Activated CD4-positive, alpha-beta T cell treated with anti-CD3 and anti-CD28 coated beads, Interleukin-2, amount 50 U/mL, for 4 hours (primary cell): ENCODE measurements at places on chromosomes 2 and 18.

DNA sequence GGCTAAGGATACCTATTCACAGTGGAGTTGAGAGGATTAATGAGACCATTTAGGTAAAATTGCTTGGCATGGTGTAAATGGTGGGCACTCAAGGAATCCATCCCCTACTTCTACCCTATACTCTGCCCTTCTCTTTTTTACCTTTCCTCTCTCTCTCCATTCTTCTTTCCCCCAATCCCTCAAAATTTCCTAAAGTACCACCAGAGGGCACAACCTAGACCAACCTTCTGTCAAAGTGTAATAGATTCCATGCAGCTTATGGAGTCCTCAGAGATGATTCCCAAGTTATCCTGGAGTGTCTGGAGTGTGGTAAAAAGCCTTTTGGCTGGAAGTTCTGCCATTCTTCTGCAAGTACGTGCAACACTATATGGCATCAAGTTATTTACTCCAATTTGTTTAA lies 33.0 kb upstream of the CCDC195 start:
- no peak for DNase-seq

DNA sequence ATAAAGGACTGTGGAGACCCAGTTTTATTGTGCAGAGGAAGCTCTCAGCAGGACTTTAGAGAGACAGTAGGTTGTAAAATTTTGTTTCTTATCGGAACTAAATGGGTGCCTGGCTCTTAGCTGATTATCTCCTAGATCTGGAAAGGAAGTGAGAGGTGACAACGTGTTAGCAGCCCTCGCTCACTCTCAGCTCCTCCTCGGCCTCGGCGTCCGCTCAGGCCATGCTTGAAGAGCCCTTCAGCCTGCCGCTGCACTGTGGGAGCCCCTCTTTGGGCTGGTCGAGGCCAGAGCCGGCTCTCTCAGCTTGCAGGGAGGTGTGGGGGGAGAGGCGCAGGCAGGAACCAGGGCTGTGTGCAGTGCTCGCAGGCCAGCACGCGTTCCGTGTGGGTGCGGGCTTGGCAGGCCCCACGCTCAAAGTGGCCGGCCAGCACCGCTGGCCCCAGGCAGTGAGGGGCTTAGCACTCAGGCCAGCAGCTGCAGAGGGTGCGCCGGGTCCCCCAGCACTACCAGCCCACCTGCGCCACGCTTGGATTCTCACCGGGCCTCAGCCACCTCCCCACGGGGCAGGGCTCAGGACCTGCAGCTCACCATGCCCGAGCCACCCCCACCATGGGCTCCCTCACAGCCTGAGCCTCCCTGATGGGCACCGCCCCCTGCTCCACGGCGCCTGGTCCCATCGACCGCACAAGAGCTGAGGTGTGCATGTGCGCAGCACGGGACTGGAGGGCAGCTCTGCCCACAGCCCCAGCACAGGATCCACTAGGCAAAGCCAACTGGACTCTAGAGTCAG lies 4.6 kb upstream of the MFF start:
- DNase-seq, result no peak

DNA sequence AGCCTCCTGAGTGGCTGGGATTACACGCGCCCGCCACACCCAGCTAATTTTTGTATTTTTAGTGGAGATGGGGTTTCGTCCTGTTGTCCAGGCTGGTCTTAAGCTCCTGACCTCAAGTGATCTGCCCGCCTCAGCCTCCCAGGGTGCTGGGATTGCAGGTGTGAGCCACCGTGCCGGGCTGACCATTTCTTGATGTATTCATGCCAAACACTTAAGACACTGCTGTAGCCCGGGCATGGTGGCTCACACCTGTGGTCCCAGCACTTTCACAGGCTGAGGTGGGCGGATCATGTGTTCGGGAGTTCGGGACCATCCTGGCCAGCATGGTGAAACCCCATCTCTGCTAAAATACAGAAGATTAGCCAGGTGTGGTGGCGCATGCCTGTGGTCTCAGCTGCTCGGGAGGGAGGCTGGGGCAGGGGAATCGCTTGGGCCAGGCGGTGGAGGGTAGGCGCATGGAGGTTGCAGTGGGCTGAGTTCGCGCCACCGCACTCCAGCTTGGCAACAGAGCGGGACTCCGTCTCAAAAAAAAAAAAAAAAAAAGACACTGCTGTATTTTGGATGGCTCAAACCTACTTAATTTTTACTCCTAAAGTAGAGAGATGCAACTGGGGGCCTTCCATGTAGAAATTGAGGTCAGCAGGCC lies 140.8 kb downstream of the NUP35 start:
- no peak for DNase-seq

- no peak for DNase-seq
Observed at GRCh38 chr18:9907867-9908266, 5.9 kb upstream of the VAPA start.

GRCh38 chr18:63980896-63981460 lies 11.1 kb downstream of the SERPINB8 start:
- DNase-seq, result no peak

DNA sequence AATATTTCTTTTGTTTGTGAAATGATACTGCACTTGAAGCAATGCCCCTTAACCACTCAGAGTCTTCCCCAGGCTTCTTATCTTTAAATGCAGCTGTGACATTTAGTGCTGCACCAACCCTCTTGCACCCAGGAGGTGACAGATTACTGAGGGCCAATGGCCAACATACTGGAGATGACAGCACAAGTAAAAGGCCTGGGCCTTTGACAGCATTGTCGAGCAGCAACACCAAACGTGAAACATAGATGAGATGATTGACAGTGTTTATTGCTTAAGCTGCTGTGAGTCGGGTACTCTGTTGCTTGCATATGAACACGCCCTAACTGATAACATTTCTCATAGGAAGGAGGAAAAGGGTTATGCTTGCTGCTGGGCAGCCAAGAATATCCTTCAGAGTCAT lies 80.3 kb downstream of the THNSL2 start:
- no peak for DNase-seq

GRCh38 chr2:217026161-217026560 lies 166.3 kb upstream of the TNP1 start:
- DNase-seq, result no peak
